ENCODE measurements at places on chromosomes 2 and 18.

DNA sequence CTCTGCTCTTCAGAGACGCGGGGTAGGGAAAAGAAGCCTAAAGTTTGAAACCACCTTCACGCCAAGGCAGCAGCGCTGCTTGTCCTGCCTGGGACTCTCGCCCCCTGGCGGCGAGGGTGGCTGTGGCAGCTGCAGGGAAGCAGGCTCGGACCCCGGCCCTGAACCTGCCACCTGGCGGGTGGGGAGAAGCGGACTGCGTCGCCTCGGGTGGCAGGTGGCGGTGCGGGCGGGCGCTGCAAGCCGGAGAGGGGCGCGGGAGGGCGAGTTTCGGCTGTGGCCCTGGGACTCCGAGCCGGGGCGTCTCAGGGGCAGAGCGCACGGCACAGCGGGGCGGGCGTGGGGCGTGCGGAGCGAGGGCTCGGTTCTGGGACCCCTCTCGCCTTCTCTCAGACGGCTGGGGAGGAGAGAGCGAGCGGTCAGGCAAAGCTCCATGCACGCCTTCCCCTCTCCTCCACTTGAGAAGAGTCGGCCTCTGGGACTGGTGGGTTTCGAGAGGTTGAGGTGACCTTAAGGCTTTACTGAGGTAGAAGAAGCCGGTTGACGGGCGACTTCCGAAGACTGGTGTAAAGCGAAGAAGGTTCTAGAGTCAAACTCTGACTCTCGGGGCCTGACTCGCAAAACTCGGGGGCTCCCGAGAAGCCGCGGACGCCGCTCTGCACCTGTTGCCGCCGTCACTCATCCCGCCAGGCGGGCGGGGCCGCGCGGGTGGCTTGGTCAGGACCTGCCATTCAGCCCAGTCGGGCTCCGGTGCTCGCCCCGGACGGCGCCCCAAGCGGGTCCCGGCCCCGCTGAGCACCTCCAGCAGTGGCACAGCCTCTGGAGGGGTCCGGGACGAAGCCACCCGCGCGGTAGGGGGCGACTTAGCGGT is 1.1 kb upstream of the BOLL start:
- no peak for DNase-seq

- DNase-seq, result no peak
Measured at GRCh38 chr2:216499641-216500218, 1.1 kb downstream of the RPL37A start.

DNA sequence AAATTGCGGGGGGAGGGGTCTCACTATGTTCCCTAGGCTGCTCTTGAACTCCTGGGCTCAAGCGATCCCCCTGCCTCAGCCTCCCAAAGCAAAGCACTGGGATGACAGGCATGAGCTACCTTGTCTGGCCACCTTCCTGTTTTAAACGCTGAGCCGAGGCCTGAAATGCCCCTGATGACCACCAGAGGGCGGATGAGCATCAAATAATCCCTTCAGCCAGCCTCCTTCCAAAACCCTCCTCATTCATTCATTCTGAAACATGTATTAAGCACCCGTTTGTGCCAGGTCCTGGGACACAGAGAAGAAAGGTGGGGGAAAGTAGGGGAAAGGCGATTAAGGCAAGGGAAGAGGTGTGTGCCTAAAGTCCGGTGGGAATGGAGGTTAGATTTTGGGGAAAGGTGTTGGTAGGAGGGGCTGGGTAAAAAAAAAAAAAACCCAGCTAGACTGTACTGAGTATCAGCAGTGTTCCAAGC is 30.7 kb upstream of the PTMA start:
- DNase-seq, result no peak

DNA sequence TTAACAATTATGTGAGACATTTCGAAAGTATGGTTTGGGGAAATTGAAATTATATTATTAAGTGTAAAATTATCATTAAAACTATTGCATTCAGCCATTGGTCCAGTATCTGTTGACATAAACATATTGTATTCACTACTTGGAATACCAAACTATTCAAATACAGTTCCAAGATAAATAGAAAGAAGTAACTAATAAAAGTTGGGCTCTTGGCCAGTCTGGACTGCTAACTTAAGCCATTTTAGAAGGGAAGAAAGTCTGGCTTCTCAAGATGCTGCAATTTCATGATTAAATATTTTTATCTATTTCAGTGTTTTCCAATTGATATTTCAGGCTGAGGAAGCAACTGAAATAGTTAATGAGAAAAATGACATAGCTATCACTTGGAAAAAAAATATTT is 109.8 kb upstream of the CHRNA1 start:
- DNase-seq, result no peak

DNA sequence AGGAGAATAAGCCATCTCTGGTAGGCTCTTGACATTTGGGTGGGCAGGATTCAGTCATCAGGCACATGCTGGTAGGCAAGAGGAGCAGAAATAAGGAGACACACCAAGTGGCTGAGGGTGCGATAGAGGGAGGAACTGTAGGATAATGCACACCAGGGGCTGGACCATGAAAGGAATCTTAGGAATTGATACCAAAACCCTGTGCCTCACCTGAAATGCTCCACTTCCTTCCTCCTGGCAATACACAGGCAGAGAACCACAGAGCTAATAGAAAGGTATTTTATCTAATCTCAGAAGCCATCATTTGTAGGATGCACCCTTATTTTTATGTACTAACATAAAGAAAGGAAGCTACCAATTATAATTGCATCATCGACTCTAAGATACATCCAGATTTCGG is 4.4 kb upstream of the CYP1B1 start:
- no peak for DNase-seq
